T-helper 2 cell (primary cell): ENCODE measurements at places on chromosomes 1 and 21.

GRCh38 chr1:89527256-89527655 is 2.6 kb downstream of the LRRC8B start:
- DNase-seq: no peak

DNA sequence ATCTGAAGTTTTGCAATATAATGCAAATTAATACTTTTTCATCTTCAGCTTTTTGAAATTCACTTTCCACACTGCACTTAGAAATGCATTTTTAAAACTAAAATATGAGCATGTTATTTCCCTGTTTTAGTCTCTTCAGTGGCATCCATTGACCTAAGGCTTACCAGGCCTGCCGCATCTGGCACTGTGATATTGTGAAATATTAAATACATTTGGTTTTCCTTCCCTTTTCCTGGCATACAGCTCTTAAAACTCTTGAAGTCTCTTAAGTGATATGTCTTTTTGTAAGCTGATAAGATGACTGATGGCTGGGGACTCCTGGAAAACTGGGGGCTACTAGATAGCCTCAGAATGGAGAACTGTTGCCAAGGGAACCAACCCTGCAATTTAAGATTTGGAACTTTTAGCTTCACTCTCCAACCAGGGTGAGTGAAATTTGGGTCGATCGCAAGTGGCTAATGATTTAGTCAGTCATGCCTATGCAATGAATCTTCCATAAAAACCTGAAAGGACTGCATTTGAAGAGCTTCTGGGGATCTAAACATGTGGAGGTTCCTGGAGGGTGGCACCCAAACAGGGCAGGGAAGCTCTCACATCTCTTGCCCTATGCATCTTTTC is 75.5 kb upstream of the PDC start:
- no peak for DNase-seq

GRCh38 chr1:29532751-29533150 is 296.4 kb downstream of the PTPRU start:
- no peak for DNase-seq

DNA sequence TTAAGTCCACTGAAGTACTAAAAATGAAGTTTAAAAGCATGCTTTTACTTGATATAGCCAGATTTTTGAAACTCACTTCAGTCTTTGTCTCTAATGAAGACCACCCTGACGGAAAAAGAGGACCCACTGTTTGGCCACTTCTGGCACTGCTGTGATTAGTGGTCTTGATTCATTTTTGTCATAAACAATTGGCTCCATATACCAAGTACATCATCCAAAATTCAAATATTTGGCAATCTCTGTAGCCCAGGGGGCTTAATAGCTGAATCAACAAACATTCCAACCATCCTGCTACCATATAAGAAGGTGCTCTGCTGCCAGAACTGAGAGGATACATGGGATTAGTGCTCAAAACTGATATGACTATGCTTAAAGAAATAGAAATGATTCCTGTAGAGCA is 156.0 kb downstream of the COL24A1 start:
- DNase-seq: no peak

GRCh38 chr1:221227460-221227859 is 348.2 kb downstream of the HLX start:
- DNase-seq: no peak

DNA sequence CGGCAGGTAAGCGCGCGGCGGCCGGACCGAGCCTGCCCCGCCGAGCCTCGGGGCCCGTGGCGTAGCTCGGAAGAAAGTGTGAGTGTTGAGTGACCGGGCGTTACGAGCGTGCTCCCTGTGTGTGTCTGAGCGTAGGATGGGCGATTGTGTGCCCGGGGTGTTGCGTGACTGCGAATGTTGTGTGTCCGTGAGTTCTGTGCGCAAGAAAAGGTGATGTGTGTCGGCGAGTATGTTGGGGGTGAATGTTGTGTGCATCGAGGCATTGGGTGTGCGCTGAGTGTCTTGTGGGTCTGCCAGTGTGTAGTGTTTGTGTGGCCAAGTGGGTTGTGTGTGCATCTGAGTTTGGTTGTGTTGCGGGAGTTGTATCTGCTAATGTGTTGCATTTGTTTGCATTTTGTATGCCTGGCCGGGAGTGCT is 398 bp downstream of the PTPRU start:
- no peak for DNase-seq

DNA sequence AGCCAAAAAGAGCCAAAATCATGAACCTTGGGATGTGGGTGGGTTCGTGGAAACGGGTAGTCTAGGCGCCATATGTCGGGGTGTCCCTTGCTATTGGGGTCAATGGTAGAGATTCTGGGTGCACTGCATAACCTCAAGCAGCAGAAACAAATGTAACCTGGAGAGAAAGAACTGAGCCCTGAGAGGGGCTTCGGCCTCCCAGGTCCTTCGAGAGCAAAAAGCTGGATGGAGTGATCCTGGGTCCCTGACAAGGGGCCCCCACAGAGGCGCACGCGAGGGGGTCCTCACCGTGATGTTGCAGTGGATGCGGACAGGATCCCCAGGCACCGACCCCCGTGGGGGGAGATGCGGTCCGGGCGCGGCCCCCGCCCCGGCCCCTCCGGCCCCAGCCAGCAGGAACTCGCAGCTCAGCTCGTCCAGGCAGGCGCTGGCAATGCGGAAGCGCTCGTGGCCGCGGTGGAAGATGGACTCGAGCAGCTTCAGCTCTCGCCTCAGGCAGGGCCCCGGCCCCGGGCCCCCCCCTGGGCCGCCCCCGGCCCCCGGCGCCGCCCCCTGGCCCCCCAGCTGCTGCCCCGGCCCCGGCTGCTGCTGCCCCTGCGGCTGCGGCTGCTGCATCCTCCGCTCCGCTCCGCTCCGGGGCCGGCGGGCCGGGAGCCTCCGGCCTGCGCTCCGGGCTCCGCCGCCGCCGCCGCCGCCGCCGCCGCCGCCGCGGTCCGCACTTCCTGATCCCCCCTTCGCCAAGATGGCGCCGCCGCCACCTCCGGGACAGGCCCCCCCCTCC is at the start of gene UBE2Q1:
Gene UBE2Q1 (minus strand): TSS at position 724 of the 781 bp plus-strand sequence. CDS start 109 bp downstream, at position 615.
- no peak for DNase-seq

DNA sequence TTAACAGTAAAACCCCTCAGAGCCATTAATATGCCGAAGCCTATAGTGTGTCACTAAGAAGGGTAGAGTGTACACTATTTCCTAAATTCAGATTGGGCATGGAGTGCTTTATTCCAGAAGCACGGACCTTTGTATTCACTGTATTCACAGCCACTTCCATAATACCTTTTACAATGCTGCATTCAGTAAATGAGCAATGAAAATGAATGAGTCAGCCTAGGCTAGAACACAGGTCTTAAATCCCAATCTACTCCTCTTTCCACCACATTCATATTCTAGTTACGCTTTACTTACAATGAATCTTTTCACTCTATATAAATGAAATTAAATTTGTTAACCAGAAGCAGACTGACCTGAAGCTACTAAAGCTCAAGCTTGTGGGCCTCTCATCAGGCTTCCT is 13.0 kb upstream of the GORAB start:
- no peak for DNase-seq

DNA sequence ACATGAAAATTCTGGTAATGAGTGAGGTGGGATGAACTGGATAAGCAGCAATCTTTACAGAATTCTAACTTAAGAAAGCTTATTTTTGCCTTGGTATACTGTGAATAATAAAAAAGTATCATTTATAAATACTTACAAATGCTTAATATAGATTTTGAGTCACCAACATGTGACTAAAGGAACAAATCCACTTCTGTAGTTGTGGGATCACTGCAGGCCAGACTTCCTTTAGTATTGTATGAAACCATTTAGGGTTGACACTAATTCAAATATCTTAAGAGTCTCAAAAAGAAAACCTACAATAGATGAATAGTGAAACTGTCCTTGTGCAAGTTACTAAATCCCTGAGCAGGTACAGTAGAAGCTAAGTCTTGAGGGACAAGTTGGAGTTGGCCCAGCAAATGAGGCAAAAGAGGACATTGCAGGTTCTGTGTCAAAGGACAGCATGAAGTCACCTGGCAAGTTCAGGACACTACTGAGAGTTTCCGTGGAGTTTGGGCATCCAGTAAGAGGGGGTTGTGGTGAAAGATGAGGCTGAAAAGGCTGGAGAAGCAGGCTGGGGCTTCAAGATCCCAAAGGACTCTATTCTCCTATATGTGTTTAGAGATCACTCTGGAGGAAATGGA is 5.9 kb upstream of the THEM4 start:
- DNase-seq: no peak

- no peak for DNase-seq
Observed at GRCh38 chr1:229030630-229031029, 240.3 kb upstream of the RAB4A start.

- DNase-seq: no peak
Observed at GRCh38 chr1:200917291-200917817, 22.7 kb downstream of the INAVA start.

GRCh38 chr1:240705579-240705978 is 93.6 kb upstream of the GREM2 start:
- no peak for DNase-seq

DNA sequence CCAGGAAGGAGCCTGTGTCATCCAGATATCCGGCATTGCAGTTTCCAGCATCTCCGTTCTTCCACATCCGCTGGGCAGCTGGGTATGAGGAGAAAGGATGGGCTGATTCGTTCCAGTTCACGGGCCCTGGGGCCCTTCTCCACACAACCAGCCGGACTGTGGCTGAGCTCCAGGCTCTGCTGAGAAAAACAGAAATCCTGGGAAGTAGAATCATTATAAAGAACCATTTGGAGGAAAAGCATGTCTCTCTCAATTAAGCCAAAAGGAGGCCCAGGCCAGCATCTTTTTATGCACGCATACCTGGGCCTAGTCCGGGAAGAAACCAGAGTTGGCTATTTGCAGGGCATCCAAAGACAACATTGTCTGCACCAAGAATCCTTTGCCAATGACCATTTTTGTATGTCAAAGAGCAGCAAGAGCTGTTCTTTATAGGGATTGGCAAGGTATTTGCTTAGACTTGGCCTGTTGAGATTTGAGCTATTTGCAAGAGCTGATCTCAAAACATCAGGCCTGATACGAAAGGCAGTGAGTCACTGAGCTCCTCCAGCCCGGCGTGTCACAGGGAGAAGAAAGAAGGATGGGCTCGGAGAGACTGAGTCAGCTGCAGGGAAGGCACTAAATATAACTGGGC is 84.9 kb upstream of the ARHGEF16 start:
- DNase-seq: no peak

DNA sequence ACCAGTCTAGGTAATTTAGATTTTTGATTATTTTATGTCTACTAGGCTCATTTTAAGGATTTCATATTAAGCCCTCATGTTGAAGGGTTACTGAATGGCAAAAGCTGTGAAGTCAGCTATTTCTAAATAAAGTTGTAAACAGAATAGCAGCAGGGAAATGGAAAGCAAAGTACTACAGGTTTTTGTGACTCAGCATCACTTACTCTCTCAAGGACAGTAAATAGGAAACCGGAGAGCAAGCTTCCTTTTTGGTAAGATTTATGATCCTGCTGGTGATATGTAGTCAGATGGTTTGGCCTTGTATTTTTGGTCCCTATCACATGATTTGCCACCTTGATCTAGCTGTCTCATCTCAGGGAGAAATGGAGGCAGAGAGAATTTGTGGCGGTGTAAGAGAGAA is 226.0 kb downstream of the RPS6KC1 start:
- DNase-seq: no peak

DNA sequence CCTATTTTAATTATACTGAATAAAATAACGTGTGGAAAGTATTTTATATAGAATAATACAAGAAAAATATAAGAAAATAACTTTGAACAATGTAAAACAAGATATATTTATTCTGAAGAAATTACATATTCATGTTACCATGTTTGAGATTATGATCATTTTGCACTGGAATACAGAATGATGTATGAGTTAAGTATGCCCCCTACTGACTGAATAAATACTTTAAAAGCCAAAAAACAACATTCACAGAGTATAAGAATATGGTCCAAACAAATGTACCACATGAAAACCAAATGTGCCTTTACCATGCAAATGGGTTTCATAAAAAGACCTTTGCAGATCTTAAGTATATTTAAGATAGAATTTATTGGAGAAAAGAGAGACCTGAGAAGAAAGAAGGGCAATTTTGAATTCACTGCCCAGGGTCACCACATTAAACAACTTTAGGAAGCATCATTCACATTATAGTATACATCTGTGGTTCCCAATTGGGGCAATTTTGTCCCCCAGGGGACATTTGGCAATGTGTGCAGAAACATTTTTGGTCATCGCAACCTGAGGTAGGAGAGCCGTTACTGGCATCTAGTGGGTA is 136.6 kb upstream of the GFI1 start:
- peak; percentile 49 for DNase-seq

- no peak for DNase-seq
Observed at GRCh38 chr1:66757722-66758240, 5.5 kb downstream of the DYNLT5 start.

- no peak for DNase-seq
Observed at GRCh38 chr1:207812778-207813511, 61.1 kb downstream of the CD46 start.

- no peak for DNase-seq
Observed at GRCh38 chr21:31213787-31214186, 130.3 kb downstream of the TIAM1 start.

DNA sequence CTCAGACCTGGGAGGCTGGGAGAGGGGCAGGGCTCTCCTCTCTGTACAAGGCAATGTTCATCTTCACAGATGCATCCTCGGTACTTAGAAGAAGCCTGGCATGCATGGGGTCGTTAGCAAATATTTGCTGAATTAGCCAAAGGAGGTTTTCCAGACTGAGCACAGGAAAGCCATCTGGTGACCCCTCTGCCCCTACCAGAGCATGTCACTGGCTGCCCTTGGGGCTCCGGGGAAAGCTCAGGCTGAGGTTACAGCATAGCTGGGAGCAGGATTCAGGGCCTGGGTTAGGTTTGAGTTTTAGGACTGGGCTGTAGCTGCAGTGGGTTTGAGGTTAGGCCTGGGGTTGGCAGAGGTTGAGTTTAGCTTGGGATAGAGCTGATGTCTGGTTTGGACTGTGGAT is 43.4 kb upstream of the ZBTB40 start:
- no peak for DNase-seq

GRCh38 chr1:54296666-54297065 is 96.7 kb downstream of the MRPL37 start:
- no peak for DNase-seq

- no peak for DNase-seq
Observed at GRCh38 chr1:157090771-157091170, 8.8 kb downstream of the ETV3L start.

DNA sequence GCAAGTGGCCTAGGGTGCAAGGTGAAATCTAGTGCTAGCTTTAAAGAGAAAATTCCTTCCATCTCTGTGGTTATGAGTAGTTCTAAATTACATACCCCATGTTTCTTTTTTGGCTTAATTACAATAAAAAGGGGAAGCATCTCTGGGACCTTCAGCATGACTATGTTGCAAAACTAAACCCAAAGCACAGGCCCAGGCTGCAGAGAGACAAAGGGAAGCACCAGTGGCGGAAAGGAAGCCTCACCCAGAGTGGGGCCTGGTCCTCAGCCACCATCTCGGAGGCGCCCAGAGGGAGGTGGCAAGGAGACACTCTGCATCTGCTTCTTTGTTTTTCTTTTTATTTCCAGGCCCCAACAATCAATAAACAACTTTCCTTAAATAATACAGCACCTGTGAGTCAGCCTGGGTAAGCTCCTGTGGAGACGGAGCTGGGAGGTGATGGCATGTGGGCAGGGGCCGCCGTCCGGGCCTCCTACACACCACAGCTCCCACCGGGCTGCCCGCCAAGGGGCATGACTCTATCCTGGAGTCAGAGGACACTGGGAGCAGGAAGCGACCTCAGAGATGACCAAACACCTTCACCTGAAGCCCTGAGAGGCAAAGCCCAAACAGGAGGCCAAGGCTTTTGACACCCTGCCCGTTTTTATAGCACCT is 21.7 kb downstream of the ITPKB start:
- DNase-seq: no peak
